Activated CD8-positive, alpha-beta memory T cell treated with anti-CD3 and anti-CD28 coated beads, Interleukin-2, amount 10 ng/mL, durations not matched to agents 7 days and 5 days (primary cell): ENCODE measurements at places on chromosomes 7 and 10. TPM values are rescaled to one million over a fixed set of nuclear protein-coding genes. Genes with fewer than 3 reads are reported as not detected.

GRCh38 chr7:104267701-104268368 is 60.0 kb upstream of the ORC5 start:
- H3K27me3 ChIP-seq = peaks cover 17% of the 10 kb centered on the region
- no peak for DNase-seq
- no peak overlapping the region for H3K4me3 ChIP-seq

DNA sequence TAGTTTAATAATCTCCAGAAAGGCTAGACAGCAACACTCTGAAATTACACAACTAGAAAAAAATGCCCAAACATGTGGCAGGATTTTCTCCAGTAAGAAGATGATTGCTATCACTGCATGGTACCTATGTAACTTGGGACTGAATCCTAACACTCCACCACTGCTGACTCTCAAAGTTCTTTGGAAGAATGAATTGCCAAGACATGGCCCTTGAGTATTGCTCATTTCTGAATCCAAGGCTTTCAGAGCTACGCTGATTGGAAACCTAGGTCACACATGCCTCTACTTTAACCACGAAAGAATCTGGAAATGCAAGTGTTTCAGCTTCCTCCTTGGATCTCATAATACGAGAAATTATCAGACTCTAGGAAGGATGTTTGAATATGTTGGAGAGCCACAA is 167.5 kb upstream of the CELF2 start:
- no peak overlapping the region for H3K4me3 ChIP-seq
- no peak overlapping the region for H3K27ac ChIP-seq
- no peaks in the 10 kb centered on the region for H3K36me3 ChIP-seq
- no peak for DNase-seq

DNA sequence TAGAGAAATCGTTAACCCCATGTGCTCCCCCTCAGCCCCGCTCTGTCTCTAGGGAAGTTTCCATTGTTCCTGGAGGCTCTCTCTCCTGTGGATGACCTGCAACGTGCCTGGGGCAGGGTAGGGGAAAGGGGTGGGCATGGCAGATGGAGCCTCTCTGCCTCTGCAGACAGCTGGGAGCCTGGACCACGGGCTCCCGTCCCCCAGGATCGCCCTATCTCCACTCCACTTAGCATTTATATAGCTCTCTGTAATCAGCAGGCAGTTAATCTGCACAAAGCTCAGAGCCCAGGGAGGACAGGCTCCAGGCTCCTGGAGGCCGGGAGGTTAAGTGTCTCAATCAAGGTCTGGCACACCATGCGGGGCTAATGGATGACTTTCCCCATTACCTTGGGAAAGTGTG is 369.7 kb downstream of the PLXNA4 start:
- H3K4me1 ChIP-seq = no peaks in the 10 kb centered on the region
- H3K27me3 ChIP-seq = peaks cover 2% of the 10 kb centered on the region
- H3K27ac ChIP-seq = no peak overlapping the region
- no peak overlapping the region for H3K4me3 ChIP-seq

DNA sequence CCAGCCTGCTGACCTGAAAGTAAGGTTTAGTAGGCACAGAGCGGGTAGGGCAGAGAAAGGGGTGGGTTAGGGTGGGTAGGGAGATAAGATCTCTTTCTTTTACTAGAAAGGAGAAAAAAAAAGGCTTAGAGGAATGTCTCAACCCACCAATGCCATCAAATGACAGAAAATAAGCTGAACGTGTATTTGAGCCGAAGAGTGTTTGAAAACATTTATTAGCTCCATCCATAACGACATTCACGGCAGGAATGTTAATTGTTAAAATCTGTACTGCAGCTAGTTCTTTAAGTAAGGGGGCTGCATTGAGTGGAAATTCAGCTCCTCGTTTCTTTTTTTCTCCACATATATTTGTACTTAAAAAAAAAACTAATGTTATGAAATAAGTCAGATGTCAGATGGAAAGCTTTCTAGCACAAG is 63.7 kb upstream of the ARID5B start:
- no peaks in the 10 kb centered on the region for H3K36me3 ChIP-seq
- no peak overlapping the region for H3K4me3 ChIP-seq
- DNase-seq = no peak
- no peak overlapping the region for H3K27ac ChIP-seq
- peaks cover 17% of the 10 kb centered on the region for H3K4me1 ChIP-seq

DNA sequence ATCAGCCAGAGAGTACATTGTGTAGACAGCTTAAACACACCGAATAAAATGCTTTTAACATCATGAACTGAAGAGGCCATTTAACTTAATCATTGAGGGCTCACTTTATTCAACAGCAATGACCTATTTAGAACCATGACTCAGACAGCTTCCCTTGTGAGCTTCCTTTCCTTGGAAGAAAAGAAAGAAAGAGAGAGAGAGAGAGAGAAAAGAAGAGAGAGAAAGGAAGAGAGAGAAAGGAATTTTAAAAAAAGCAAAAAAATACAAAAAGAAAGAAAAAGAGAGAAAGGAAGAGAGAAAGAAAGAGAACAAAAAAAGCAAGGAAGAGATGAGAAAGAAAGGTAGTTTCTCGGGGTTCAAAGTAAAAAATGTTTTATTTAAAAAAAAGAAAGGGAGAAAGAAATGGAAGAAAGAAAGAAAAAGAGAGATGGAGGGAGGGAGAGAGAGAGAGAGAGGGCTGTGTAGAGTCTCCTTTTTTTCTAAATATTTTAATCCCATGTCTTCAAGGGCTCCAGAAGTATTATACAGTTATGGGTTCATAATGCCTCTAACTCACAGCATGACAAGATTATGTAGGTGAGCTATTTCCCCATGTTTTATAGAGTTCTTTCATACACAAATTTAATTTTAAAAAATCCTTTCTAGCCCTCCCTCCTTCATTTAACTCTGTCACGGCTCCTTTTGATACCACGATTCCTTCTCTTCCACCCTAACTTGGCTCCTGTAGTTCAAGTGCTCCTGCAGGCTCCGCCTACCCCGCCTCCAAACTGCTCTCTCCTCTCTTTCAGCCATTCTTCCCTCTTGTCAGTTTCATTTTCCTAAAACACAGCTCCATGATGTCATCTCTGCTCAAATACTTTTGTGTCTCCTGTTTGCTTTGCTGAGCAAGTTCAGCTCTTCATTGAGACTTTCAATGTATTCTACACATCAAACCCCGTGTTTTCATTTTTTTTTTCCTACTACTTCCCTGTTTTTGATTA is 85.5 kb downstream of the PRTFDC1 start:
- no peak overlapping the region for H3K4me3 ChIP-seq
- H3K4me1 ChIP-seq = peaks cover 41% of the 10 kb centered on the region
- no peak for DNase-seq
- no peaks in the 10 kb centered on the region for H3K27me3 ChIP-seq

DNA sequence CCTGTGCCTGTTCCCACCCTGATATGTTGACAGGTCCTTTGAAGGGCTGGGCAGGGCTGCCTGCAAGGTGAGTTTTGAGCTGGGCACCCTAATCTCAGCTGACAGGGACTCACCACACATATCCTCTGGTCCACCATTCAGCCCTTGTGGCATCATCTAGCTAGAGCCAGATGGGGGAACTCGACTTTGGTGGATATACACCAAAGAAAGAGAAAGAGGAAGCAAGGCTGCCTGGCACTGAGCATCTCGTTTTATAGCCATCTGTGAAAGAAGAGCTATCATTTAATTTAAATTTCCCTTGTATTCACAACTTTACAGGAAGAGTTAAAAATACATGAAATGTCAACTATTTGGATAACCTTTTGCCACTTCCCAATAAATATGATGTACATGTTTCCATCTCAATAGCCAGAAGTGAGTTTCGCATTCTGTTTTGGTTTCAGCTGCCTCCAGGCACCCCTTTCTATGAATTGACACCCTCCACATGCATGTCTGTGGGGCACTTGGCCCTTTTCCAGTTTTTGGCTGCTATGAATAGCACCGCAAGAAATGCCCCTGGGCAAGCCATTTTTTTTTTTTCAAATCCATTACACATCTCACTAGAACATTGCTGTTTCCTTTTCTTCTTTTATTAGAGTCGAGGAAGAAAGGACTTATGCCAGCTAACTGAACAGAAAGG is 22.9 kb upstream of the GRB10 start:
- H3K27ac ChIP-seq = no peak overlapping the region
- no peaks in the 10 kb centered on the region for H3K36me3 ChIP-seq
- H3K4me1 ChIP-seq = peaks cover 9% of the 10 kb centered on the region
- peaks cover 18% of the 10 kb centered on the region for H3K27me3 ChIP-seq
- DNase-seq = no peak

- no peak overlapping the region for H3K4me3 ChIP-seq
- H3K27ac ChIP-seq = no peak overlapping the region
- H3K27me3 ChIP-seq = no peaks in the 10 kb centered on the region
- H3K36me3 ChIP-seq = no peaks in the 10 kb centered on the region
- DNase-seq = no peak
- H3K4me1 ChIP-seq = peaks cover 9% of the 10 kb centered on the region
Observed at GRCh38 chr10:12531305-12532220, 182.2 kb downstream of the CAMK1D start.

DNA sequence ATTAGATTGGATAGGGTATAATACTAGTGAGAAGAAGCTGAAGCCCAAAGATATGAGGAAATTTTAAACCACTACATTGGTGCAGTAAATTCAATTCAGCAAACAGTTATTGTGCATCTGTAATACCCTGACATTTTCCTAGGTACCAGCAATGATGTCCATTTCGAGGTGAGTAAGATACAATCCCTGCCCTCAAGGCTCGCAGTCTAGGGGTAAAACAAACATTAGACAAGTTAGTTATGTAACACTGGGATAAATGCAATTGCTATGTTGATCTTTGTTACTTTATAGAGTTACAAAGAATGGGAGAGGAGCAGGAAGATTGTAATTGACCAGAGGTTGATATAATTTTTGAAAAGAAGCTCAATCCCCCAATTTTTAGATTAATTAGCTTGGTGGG is 168.1 kb downstream of the PRKG1 start:
- H3K36me3 ChIP-seq = no peaks in the 10 kb centered on the region
- H3K4me1 ChIP-seq = no peaks in the 10 kb centered on the region
- DNase-seq = no peak
- no peaks in the 10 kb centered on the region for H3K27me3 ChIP-seq
- H3K4me3 ChIP-seq = no peak overlapping the region
- H3K27ac ChIP-seq = no peak overlapping the region

GRCh38 chr10:633279-634245 is 55.9 kb downstream of the DIP2C start:
- no peak overlapping the region for H3K27ac ChIP-seq
- peaks cover 27% of the 10 kb centered on the region for H3K27me3 ChIP-seq
- H3K36me3 ChIP-seq = no peaks in the 10 kb centered on the region
- DNase-seq = no peak
- H3K4me1 ChIP-seq = no peaks in the 10 kb centered on the region
- H3K4me3 ChIP-seq = no peak overlapping the region

Gene ZNF365
- total RNA-seq = not detected

Gene MNX1
- not detected for total RNA-seq

Gene TDRD1
- total RNA-seq = 0.15 TPM
